ENCODE measurements at places on chromosomes 13 and 19.

- DNase-seq, result peak; percentile 7
These were observed 55.9 kb downstream of the ATP7B start for GRCh38 chr13:51955281-51955771.

DNA sequence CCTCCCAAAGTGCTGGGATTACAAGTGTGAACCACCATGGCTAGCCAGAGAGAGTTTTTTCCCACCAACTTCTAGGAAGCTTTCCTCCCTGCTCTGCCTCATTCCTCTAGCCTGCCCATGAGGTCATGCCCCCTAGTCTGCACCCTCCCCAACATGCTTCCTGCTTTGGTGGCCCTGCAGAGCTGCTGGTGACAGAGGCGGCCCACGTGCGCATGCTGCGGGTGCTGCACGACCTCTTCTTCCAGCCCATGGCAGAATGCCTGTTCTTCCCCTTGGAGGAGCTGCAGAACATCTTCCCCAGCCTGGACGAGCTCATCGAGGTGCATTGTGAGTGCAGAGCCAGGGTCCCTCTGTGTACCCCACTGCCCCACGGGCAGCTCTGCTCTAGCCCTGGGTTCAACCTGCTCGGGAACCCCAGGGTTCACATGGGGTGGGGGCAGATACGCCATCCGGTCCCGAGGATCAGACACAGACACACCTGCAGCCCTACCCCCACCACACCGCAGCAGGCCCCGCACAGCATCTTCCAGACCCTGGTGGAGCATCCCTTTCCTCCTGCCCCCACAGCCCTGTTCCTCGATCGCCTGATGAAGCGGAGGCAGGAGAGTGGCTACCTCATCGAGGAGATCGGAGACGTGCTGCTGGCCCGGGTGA is 18.9 kb downstream of the ARHGEF1 start:
- no peak for DNase-seq

DNA sequence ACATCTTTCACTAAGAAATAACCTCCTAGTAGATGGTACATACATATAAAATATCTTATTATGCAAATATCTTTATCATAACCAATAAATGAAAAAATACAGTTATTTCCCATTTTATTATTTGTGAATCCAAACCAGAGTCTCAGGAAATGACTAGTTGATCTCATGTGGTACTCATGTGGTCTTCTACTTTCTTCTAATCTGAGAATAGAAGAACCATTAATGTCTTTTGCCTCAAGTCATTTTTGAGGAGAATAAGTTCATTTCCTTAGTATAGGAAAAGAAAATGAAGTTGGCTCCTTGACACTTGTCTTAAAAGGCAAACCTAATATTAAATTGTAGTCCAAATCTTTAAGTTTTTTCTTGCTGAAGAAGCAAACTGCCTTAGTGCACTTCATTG is 106.7 kb downstream of the EDNRB start:
- DNase-seq, result no peak

DNA sequence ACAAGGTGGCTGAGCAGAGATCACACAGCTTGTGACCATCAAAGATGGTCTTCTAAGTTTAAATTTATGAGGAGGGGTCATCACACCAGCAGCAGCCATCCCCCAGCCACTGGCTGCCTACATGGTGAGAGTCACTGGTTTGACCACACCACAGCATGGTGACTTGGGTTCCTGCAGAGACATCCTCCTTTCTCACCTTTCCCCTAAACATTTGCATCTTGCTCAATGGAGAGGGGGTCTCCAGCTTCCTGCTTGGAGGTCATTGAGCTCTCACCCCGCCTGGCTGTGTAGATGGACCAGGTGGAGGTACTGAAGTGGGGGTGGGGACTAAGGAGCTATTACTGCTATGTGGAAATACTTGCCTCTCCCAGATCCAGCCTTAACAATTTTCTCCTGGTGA is 247.6 kb upstream of the ARGLU1 start:
- DNase-seq, result no peak

DNA sequence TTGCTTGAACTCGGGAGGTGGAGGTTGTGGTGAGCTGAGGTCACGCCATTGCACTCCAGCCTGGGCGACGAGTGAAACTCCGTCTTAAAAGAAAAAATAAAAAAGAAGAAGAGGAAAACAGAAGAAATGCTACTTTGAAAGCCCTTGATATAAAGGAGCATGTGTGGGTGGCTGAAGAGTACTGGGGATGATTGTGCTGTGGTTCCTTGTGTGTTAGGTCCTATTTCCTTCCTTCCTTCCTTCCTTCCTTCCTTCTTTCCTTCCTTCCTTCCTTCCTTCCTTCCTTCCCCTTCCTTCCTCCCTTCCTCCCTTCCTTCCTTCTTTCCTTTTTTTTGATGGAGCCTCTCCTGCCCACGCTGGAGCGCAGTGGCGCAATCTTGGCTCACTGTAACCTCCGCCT is 14.3 kb downstream of the WDR88 start:
- no peak for DNase-seq
